ENCODE measurements at places on chromosomes 3 and 15. TPM values are rescaled to one million over a fixed set of nuclear protein-coding genes. Genes with fewer than 3 reads are reported as not detected.

PATL2 gene
- not detected for total RNA-seq

TYRO3 gene
- 3.5 TPM for total RNA-seq

GRCh38 chr15:50350621-50351020, 4.4 kb downstream of the GABPB1 start:
- no peak overlapping the region for H3K4me3 ChIP-seq
- no peaks in the 10 kb centered on the region for H3K36me3 ChIP-seq
- no peak for DNase-seq
- no peaks in the 10 kb centered on the region for H3K27me3 ChIP-seq

DNA sequence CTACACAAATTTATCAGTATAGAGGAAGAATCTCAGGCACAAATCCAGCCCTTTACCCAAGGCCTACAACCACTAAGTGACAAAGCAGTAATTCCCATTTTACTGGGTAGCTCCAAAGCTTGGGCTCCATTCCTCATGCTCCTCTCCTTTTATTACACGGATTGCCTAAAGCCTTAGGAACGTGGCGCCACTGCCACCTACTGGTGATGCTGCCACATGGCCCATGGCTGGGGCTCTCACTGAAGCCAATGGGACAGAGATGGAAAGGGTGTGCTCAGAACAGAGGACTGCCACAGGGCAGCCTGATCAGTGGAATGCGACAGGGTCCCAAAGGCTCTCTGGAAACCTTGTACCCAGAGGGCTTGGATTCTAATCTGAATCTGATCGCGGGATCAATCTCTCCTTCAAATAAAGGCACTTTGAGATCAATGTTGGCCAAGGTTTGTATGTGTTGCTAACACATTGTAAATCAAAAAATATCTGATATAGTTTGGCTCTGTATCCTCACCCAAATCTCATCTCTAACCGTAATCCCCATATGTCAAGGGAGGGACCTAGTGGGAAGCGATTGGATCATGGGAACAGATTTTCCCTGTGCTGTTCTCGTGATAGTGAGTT, 33.5 kb upstream of the LYZL4 start:
- peaks cover 5% of the 10 kb centered on the region for H3K27me3 ChIP-seq
- H3K4me3 ChIP-seq: no peak overlapping the region
- no peaks in the 10 kb centered on the region for H3K4me1 ChIP-seq
- DNase-seq: peak; percentile 82

- peak overlapping the region; percentile 60 for H3K27ac ChIP-seq
- H3K27me3 ChIP-seq: no peaks in the 10 kb centered on the region
- peaks cover 15% of the 10 kb centered on the region for H3K36me3 ChIP-seq
- peaks cover 3% of the 10 kb centered on the region for H3K4me1 ChIP-seq
- DNase-seq: no peak
These were observed 1.4 kb upstream of the TRIM69 start for GRCh38 chr15:44734839-44735481.

ATP13A4 gene
- not detected for total RNA-seq

C3orf22 gene
- total RNA-seq: not detected

All from heart left ventricle (tissue), 16 donors.